ENCODE measurements at places on chromosomes 2 and 18.

DNA sequence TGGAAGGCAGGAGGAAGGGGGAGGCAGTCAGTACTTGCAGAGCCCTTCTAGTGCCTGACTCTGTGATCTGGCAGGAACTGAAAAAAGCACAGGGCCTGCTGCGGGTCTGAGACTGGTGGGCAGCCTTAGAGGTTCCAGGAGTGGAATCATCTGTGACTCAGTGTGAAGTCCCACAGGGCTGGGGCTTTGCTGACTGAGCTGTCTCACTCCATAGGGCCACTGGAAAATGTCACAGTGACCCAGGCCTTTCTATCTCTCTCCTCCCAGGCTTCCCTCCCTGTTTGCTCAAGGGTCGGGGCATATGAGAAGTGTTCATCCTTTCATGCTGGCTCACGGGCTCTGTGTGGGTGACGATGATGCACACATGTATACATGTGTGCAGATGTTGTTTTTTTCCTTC lies 47.1 kb upstream of the ZFP36L2 start:
- DNase-seq = no peak

- no peak for DNase-seq
Measured at GRCh38 chr2:127704641-127705390, 3.5 kb downstream of the SFT2D3 start.

DNA sequence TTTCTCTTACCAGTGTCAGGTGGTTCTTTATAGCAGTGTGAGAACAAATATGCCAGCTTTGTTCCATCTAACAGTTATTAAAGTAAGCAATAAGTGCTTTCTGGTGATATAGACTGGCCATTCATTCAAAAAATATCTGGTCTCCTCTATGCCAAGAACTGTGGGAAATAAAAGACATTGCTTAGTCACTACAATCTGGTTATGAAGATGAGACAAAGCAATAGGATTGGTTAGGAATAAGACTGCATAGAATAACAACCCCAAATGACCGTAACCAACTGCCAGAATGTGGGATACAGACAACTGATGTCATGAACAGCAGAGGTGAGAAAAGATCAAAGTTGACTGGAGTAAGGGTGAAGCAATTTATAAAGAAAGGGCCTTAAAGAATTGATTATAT lies 83.8 kb downstream of the MBD2 start:
- DNase-seq = no peak

GRCh38 chr18:13982126-13982525 lies 66.8 kb upstream of the MC2R start:
- no peak for DNase-seq

- no peak for DNase-seq
Measured at GRCh38 chr2:201697899-201698298, 545 bp downstream of the MPP4 start.

DNA sequence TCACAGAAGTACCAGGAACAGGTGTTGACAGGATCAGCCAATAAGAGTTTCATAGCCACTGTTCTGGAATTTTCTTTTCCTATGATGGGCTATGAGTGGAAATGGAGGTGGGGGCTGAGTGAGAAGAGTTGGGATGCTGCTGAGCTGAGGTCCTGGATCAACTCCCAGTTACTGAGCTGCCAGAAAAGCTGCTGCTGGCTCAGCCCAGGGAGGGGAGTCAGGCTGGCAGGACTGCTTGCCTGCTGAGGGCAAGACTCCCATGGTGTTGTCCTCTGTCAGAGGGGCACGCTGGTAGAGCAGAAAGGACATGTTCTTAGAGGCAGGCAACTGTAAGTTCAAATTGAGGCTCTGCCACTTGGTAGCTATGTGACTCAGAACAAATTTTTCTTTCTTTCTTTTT lies 11.8 kb downstream of the TPGS2 start:
- no peak for DNase-seq

DNA sequence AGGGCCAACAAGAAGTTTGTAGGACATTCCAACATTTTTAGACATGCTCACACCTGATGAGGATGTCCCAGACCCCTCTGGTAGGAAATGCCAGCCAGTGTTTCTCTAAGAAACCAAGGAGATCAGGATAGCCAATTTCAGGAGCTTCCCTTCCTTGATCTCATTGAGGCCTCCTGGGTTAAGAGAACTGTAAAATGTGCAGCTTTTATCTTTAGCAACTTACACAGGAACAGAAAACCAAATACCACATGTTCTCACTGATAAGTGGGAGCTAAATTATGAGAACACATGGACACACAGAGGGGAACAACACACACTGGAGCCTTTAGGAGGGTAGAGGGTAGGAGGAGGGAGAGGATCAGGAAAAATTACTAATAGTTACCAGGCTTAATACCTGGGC lies 99.6 kb upstream of the MAP2 start:
- DNase-seq = no peak

- DNase-seq = no peak
Measured at GRCh38 chr2:120228503-120228902, 5.3 kb upstream of the TMEM185B start.

GRCh38 chr18:22136395-22136794 lies 33.0 kb upstream of the GATA6 start:
- DNase-seq = no peak

DNA sequence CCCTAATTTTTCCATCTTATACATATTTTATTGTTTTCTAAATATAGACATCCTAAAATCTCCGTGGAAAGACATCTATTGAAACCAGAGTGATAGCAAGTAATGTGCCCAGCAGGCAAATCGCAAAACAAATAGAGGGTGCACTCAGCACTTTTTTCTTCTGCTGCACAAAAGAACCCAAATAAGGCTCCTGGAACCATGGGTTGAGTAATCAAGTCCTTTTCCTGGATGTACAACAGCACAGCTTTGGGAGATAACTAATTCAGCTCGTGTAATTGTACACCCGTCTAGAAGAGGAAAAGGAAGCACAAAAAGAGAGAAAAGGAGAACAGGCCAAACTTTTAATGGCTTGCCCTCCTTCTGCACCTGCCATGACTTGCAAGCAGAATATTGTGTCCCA lies 126.9 kb upstream of the TLK1 start:
- no peak for DNase-seq

GRCh38 chr2:225429717-225430116 lies 30.2 kb downstream of the NYAP2 start:
- no peak for DNase-seq

DNA sequence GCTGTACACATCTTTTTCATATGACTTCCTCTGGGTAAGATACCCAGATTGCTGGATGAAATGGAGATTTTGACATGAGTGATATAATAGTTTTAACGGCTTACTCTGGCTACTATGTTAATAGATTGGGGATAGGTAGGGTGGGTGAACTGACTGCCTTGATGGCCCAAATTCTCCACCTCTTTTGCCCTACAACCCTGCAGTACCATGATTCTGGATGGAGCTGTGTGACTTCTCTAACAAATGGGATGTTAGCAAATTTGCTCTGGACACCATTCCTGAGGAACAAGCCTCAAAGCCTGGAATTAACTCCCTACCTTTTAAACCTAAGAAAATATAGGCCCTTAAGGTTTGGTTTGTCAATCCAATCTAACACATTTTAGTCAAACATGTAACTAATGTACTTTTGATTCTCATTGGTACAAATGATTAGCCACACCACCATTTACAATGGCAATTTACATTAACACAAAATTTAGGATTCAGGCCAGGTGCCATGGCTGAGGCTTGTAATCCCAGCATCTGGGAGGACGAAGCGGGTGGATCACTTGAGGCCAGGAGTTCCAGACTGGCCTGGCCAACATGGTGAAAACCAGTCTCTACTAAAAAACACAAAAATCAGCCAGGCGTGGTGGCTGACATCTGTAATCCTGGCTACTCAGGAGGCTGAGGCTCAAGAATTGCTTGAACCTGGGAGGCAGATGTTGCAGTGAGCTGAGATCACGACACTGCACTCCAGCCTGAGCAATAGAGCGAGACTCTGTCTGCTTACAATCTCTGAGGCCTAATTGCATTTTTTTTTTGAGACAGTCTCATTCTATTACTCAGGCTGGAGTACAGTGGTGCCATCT lies 12.8 kb downstream of the CLK1 start:
- DNase-seq = no peak

DNA sequence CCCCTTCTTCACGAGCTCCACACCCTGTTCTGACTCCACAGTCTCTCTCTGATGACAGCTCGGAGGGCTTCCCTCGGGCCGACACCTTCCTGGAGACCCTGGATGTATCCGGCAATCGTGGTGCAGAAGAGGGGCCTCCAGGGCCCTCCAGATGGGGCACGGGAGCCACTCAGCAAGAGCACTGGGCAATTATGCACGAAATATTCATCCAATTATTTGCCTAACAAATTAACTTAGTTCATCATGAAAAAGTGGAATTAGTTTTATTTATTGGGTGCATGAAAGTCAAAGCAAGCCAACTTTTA lies 277.3 kb upstream of the HDAC4 start:
- DNase-seq = no peak

GRCh38 chr2:235678712-235679111 lies 184.9 kb downstream of the AGAP1 start:
- no peak for DNase-seq

DNA sequence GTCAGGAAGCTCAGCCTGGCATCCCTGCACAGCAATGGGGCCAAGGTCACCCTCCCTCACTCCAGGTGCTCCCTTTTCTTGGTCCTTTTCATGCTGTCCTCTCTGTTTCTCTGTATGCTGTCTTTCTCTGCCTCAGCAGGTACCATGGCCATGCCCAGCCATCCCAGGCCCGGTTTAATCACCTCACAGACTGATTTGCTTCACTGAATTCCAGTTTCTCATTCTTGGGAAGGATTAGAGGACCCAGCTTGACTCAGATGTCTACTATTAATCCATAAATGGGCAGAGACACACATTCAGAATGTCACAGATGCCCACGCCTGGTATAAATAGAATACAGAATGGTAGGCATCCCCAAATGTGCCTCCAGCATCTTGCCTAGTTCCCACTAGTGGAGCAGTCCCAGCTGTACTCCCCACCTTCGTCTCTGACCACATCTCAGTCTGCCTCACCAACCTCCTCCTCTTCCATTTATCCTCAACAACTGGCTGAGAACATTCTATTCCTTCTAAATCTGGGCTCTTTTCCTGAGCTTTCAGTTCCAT lies 14.2 kb upstream of the L3MBTL4 start:
- no peak for DNase-seq

DNA sequence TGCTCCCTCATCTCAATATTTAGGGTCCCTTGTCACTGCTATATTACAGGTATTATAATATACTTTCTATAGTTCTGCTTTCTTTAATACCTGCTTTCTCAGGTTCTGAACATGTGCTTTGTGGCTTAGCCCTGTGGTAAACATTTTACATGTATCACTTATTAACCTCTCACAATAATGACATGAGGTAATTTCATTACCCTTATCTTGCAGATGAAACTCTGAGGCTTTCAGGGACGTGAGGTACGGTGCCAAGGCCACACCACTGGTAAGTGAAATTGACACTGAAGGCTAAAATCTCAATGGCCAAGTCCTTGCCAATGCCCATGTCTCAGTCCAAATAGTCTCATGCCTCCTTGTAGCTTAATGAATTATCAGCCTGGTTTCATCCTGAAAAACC lies 21.7 kb downstream of the LINC00305 start:
- DNase-seq = no peak

- no peak for DNase-seq
Measured at GRCh38 chr2:229927817-229928321, 5.6 kb downstream of the FBXO36 start.

GRCh38 chr2:8833853-8834252 lies 3.6 kb downstream of the KIDINS220 start:
- DNase-seq = no peak

- no peak for DNase-seq
Measured at GRCh38 chr2:72579591-72580180, 246.1 kb downstream of the EXOC6B start.

DNA sequence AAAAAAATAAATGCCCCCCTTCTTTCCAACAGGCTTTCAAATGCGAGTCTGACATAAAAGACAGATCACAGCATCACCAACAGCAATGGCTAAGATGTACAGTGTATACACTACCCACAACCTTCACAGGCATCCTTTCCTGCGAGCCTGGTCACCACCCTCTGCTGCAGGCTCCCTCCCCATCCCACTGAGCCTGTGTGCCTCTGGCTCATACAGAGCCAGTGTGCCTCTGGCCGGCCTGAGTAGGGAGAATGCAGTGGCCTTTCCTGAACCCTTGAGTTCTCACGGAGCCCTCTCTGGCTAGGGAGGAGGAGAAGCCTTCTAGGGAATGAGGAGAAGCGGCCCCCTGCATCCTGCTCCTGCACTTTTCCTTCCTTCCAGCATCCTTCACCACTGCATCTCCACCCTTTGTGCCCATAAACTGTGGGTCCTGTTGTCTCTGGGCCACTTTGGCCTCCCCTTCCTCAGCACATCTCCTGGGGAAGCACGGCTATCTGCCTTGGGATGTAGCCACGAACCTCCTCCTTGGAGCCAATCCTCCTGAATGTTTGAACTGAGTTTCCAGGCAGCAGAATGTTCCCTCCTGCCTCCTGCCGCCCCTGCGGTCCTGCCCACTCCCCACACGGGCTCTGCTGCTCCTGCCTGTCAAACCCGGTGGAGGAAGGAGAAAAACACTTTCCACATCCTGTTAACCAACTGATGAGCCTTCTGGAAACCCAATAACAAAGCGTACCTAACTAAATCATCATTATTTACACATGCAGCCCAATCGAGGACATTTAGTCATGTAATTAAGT lies 22.5 kb downstream of the GYPC start:
- DNase-seq = no peak

DNA sequence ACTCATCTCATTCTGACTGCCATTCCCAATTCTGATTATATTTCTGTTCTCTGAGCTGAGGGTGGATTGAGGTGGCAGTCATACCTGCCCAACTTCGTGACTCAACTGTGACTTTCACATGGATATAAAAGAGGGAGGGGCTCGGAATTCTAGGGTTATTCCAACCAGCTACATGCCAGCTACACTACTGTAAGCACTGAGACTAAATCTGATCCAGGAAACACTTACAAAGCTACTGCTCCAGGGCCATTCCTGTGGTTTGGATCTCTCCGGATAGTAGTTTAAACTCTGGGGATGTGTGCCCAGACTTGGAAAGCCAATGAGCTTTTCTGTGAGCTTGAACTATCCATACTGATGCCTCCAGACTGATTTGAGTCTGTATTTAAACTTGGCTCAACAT lies 7.9 kb downstream of the MAP2 start:
- DNase-seq = no peak

DNA sequence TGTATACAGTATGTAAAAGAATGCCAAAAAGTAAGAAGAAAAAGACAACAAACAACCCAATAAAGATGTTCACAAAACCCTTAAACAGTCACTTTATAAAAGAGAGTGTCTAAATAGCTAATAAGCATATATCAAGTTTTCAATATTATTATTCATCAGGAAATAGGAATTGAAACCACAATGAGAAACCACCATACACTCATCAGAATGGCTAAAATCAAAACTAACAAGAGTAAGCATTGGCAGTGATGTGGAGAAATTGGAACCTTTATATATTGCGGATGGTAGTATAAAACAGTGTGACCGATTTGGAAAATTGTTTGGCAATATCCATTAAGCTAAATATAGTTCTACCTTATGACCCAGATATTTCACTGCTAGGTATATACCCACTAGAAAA lies 20.5 kb upstream of the TGFA start:
- DNase-seq = no peak

- no peak for DNase-seq
Measured at GRCh38 chr2:63378589-63378988, 209.7 kb downstream of the WDPCP start.

- no peak for DNase-seq
Measured at GRCh38 chr2:20107776-20108175, 56.3 kb upstream of the LAPTM4A start.

- no peak for DNase-seq
Measured at GRCh38 chr2:45276914-45277313, 267.7 kb upstream of the SIX2 start.

Measured in activated T-helper 1 cell treated with anti-CD3 and anti-CD28 coated beads, Interleukin-2, amount 50 U/mL, for 16 hours (primary cell).